ENCODE measurements at places on chromosomes 7 and 10.

DNA sequence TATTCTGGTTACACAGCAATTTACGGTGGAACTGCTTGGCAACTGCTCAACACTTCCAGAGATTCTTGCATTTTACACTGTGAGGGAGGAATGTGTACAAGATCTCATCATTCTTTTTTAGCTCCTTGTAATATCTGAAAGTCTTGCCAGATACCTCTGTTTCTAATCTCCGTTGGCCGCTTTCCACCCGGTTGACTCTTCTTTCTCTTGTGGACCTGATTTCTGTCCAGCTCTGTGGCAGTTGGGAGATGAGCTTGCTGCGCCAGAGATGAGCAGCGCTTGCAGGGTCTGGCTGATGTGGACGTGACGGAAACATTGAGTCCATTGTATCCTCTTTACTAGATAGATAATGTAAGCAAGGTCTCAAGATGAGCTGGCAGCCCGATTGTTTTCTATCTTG, 27.6 kb downstream of the SPAG6 start:
- DNase-seq = no peak

DNA sequence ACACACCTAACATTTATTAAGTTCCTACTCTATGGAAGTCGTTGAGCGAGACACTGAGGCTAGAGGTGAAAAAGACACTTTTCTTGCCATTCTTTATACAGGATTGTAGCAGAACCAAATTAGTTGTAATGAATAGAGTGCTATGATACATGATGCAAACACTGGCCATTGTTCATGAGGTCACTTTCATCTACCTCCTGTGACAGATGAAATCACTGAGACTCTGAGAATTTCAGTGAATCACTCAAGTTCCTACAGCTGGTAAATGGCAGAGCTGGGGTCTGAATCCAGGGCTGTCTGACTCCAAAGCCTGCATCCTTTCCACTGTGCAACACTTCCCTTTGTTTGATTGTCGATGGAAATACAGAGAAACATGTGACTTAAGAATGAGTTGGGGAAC, 657.6 kb downstream of the LRMDA start:
- DNase-seq = no peak

GRCh38 chr7:42167631-42168236, 69.3 kb downstream of the GLI3 start:
- no peak for DNase-seq

DNA sequence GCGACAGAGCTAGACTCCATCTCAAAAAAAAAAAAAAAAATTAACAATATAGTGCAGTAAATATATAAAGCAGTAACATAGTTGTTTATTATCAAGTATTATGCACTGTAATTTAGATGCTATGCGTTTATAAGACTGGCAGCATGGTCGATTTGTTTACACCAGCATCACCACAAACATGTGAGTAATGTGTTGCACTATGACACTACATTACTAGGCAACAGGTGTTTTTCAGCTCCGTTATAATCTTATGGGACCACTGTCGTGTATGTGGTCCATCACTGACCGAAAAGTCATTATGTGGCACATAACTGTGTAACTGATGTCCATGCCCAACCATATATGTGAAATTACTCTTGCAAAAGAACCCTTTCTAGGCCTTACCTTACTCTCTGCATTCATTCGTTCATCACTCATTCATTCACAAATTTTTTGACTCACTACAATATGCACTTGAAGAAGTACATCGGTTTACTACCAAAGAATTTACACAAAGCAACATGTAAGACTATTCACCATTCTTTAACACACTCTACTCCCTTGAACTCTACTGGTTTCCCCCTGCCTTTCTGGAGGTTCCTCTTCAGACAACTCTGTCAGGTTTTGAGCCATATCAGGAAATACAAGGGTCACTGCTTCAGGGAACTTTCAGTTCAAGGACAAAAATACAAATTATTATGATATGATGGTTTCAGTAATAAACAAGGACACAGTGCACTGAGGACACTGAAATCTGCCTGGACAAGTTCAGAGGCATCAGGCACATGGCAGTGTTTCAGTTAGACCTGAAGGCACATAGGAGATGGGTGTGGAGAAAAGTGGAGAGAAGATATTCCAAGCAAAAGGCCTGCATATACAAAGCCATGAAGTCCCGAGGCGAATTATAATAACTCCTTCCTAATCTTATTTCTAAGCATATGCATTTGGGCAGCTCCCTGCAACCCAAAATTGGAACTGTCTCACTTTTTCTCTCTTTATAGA, 17.4 kb downstream of the ITGB1 start:
- DNase-seq = no peak

GRCh38 chr7:108716783-108717182, 147.1 kb downstream of the DNAJB9 start:
- no peak for DNase-seq

DNA sequence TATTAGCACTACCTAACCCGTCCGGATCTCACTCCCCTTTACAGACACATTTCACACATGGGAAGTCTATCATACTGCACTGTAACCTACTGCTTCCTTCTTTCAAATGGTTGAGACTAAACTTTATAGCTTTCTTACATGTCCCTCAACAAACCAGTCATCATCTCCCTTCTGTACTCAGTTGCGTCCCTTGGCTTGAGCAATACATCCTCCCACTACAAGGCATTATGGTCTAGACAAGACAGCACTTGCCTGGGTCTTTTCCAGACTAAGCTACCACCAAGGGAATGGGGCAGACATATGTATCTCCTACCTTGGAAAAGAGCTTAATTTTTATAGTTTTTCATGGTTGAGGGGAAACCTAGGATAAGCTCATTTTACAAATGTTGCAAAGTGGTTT, 575.2 kb downstream of the KCNMA1 start:
- DNase-seq = no peak

DNA sequence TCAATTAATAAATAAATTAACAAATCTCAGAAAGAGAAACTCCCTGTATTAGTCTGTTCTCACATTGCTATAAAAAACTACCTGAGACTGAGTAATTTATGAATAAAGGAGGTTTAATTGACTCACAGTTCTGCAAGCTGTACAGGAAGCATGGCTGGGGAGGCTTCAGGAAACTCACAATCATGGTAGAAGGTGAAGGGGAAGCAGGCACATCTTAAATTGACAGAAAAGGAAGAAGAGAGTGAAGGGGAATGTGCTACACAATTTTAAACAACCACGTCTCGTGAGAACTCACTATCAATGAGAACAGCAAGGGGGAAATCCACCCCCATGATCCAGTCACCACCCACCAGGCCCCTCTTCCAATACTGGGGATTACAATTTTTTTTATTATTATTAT, 358.3 kb upstream of the KIAA1217 start:
- DNase-seq = no peak

GRCh38 chr7:37635346-37635745, 48.2 kb upstream of the GPR141 start:
- DNase-seq = no peak

- no peak for DNase-seq
Measured at GRCh38 chr7:7675686-7676085, 35.1 kb downstream of the UMAD1 start.

DNA sequence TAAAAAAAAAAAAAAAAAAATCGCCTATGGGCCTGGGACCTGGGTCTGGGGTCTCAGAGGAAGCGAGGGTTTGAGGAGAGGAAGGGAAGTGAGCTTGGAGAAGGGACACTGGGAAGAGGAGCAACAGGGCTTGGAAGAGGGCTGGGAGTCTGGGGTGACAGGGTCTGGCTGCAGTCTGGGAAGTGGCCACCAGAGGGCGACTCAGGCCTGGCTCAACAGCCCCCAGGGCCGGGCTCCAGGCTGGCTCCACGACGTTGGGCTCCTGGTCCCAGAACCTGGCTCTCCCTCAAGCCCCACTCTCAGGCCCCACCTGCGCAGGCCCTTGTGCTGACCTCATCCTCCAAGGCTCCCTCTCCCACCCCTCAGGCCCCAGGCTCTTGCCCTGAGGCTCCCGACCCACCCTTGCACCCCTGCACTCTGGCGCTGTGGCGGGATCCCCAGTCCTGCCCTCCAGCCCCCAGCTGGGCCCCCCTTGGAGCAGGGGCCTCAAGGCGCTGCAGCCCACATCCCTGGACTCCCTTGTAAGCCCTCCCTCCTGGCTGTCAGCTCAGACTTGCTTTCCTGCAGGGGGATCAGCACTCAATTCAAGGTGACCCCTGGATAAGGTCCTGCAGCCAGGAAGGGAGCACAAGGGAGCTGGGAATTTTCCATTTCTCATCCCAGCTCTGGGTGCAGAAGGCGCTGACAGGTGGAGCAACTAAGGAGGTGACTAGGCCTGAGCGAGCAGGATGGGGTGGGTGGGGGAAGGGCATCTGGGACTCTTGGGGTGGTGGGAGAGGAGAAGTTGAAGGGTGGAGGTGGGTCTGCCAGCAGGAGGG, 5.4 kb upstream of the SPACDR start:
- peak; percentile 51 for DNase-seq

GRCh38 chr10:62234077-62234605, 34.5 kb downstream of the RTKN2 start:
- DNase-seq = no peak

- no peak for DNase-seq
Measured at GRCh38 chr7:16135658-16136057, 285.7 kb downstream of the CRPPA start.

- DNase-seq = no peak
Measured at GRCh38 chr7:54559401-54559800, 17.2 kb downstream of the VSTM2A start.

DNA sequence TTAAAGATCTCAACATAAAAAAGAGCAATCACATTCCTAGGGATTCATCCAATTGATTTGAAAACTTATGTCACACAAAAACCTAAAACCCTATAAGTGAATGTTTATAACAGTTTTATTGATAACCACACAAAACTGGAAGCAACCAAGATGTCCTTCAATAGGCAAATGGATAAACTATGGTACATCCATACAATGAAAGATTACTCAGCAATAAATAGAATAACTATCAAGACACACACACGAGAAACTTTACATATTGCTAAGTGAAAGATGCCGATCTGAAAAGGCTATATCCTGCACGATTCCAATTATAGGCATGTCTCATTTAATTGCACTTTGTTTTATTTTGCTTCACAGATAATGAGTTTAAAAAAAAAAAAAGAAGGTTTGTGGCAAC, 83.3 kb downstream of the ATE1 start:
- no peak for DNase-seq

DNA sequence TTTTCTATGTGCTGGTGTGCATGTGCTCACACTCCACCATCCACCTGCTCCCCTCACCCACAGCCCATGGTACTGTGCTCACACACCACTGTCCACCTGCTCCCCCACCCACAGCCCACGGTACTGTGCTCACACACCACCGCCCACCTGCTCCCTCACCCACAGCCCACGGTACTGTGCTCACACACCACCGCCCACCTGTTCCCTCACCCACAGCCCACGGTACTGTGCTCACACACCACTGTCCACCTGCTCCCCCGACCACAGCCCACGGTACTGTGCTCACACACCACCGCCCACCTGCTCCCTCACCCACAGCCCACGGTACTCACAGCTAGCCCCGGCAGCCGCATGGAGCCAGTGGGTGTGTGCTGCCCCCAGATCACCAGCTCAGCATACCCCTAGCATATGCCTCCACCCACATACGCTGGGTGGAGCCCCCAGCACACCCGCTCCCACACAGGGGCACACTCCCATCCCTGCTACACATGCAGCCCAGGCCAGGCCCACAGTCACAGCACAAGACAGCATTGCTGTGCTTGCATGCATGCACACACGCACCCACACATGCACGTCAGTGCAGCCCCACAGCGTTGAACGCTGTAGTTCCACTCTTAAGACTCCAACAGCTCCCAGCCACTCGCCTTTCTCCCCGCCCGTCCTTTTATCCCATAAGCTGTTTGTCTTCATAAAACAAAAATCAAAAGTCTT, 62.0 kb downstream of the PAX2 start:
- DNase-seq = no peak

DNA sequence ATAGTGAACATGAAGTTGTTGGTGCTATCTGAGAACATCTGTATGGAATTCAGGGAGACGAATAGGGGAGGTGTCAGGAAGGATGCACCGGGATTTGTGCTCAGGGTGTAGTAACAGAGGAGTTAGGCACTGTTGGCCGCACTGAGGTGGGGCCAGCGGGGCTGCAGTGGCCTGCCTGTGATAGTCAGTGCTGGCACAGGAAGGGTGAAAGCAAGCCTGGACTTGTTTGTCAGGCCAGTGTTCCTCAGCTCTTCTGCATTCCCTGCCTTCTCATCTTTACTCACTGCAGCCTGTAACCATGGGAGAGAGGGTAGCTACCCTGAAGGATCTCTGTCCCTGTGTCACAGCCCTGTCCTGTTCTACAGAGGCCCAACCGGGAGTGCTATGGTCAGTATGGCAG, 81.3 kb downstream of the SH2D4B start:
- DNase-seq = no peak

DNA sequence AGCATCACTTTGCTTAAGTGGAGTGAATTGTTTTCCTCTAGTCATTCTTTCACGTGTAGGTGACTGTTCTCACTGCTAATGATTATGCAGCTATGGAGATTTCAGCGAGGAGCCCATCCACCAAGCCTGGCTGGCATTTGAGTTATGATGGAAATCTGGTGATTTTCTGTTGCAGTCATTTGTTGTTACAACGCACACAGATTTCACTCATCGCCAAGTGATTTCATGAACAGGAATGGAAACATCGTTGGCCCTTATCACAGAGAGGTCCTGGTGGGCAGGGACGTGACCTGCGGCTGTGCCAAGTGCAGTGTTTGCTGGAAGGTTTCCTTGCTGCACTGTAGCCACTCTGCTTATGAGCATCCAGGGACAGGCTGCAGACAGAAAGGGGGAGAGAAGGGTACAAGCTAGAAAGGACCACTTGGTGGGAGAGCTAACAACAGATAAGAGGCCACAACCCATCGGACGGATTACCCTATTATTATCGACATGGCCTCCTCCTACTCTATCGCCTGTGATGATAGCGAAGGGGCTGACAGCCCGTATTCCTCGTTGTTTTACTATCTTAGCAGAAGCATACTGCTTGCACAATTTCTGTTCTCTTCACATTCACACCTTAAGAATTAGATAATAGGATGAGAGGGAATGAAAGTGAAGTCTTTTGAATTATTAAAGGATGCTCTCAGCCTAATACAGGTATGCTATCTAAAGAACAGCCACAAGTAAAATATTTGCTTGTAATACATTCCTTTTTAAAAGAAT, 99.0 kb upstream of the PITRM1 start:
- DNase-seq = no peak

GRCh38 chr7:91503934-91504555, 239.8 kb downstream of the FZD1 start:
- DNase-seq = no peak

DNA sequence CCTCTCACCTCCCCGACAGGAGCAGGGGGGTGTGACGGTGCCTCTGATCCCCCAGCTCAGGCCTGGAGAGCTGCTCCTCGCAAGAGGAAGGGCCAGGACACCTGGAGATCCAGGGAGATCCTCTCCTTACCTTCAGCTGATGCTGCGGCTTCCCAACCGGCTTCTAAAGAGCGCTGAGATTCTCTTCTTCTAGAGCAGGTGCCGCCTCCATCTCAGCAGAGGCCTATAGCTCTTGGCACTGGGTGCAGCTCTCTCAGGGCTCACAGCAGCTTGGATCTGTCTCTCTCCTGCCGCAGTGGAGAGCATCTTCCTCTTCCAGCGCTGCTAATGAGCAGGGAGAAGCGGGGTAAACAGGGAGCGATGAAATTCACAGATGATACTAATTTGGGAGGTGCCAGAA, 189.6 kb upstream of the PLXNA4 start:
- no peak for DNase-seq
